ENCODE measurements at places on chromosomes 13 and 19.

DNA sequence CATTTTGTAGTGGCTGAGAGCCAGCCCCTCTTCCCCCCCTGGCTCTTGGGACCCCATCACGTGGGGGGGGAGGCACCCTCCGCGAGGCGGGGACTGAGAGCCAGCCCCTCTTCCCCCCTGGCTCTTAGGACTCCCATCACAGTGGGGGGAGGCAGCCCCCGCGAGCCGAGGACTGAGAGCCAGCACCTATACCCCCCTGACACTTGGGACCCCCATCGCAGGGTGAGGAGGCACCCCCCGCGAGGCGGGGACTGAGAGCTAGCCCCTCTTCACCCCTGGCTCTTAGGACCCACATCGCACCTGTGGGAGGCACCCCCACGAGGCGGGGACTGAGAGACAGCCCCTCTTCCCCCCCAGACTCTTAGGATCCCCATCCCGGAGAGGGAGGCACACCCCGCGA lies 2426.5 kb upstream of the PCDH20 start:
- no peak for DNase-seq

DNA sequence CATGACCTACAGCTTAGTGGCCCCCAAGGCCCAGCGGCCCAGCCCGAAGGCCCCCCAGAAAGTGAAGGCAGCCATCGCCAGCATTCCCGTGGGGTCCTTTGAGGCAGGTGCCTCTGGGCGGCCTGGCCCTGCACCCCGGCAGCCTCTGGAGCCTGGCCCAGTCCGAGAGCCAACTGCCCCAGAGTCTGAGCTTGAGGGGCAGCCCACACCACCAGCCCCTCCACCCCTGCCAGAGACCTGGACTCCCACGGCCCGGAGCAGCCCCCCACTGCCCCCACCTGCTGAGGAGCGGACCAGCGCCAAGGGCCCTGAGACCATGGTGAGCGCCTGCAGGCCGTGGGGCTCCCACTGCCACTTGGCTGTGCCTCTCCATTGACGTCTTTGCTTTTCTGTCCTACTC lies 9.0 kb upstream of the PRR19 start:
- DNase-seq = no peak

DNA sequence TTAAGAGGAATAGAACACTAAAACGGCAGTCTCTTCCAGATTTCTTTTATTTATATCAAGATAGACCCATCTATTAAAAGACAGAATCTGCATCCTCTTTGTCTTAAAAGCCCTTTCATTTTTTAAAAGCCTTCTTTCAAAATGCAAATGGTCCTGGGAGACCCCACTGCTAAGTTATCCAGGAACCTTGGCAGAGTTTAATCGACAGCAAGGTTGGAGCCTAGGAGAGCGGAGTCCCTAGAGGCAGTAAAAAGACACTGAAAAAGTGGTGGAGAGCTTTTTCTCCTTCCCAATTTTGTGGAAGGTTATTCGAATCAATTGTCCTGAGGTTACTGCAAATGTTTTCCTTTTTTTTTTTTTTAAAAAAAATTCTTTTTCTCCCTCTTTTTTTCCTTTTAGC lies 294.7 kb downstream of the NALCN start:
- no peak for DNase-seq

DNA sequence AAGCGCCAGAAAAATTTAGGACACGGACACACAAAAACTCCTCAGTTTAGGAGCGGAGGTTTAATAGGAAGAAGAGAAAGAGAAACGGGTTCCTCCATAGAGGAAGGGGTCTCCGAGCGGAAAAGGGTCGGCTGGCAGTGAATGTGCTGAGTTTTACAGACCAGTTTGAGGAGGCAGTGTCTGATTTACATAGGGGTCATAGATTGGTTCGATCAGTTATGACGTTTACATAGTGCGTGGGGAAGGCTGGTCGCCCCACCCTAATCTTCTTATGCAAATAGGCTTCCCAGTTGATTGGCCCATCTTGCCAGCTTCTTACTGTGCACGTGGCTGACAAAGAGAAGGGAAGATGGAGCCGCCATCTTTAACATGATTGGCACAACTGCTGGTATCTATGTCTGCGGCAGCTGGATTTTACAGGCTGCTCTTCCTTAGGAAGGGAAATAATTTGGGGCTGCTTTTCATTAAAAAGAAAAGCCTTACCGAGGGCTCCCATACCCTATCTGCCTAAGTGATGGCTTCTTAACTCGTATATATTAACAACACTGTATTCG lies 1.2 kb upstream of the ZNF225 start:
- DNase-seq = no peak

DNA sequence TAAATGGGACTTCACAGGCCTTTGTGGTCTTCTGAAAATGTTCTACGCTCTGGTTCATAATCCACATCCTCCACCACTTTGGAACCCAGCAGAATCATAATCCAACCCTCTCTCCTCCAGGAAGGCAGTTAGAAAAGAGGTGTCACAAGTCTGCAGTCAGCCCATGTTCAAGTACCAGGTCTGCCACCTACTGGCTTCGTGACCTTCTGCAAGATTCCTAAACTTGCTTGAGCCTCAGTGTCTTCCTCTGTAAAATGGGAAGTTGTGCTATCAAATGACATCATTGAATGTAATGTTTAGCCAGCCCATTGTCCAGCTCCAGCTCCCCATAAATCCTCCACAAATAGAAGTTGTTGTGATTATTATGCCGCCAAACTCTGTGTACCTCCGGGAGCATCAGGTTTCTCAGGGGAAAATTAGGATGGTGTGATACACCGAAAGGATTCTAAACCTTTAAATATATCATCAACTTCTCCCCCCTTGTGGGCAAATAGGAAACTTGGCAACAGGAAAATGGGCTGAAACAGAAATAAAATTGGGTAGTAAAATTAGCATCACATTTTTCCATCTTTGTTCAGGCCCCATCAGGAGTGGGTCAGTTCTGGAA lies 109.7 kb downstream of the NUFIP1 start:
- DNase-seq = no peak

GRCh38 chr19:17385878-17386611 lies 8.0 kb downstream of the CCDC194 start:
- peak; percentile 86 for DNase-seq

Measured in activated effector memory CD4-positive, alpha-beta T cell treated with anti-CD3 and anti-CD28 coated beads, Interleukin-2, amount 50 U/mL, for 16 hours (primary cell).